NCI-H510A (cell line): ENCODE measurements at places on chromosomes 16 and 17.
A peak's percentile ranks its signal among the peaks of the same experiment; 100 is the strongest.

- DNase-seq = peak; percentile 24
Measured at GRCh38 chr17:48074322-48075081, 26.3 kb downstream of the NFE2L1 start.

DNA sequence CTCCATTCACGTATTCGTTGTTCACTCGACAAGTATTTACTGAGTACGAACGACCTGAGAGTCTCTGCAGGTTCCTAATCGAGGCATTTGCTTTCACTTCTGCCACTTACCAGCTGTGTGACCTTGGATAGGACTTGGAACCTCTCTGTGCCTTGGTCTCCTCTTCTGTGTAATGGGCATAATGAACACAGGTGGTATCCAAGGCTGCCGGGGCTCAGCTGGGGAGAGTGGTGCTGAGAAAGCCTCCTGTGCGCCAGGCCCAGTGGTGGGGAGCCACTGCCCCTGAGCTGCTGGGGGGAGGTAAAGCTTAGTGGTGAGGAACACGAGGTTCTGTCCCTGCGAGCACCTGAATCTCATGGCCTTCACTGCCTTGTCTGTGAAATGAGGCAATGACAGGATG lies 150.7 kb downstream of the IRF8 start:
- no peak for DNase-seq

DNA sequence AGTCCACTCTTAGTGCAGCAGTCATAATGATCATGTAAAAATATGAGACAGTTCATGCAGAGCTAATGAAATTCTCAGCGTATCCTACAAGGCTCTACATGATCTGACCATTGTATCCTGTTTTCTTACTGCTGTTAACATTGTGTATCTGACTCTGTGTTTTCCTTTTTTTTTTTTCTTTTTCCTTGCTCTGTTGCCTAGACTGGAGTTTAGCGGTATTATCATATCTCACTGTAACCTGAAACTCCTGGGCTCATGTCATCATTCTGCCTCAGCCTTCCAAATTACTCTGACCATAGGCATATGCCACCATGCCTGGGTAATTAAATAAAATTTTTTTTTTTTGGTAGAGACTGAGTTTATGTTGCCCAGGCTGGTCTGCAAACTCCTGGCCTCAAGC lies 12.1 kb downstream of the DUS2 start:
- DNase-seq = no peak

- no peak for DNase-seq
Measured at GRCh38 chr17:3712811-3713463, 10.8 kb upstream of the HASPIN start.

DNA sequence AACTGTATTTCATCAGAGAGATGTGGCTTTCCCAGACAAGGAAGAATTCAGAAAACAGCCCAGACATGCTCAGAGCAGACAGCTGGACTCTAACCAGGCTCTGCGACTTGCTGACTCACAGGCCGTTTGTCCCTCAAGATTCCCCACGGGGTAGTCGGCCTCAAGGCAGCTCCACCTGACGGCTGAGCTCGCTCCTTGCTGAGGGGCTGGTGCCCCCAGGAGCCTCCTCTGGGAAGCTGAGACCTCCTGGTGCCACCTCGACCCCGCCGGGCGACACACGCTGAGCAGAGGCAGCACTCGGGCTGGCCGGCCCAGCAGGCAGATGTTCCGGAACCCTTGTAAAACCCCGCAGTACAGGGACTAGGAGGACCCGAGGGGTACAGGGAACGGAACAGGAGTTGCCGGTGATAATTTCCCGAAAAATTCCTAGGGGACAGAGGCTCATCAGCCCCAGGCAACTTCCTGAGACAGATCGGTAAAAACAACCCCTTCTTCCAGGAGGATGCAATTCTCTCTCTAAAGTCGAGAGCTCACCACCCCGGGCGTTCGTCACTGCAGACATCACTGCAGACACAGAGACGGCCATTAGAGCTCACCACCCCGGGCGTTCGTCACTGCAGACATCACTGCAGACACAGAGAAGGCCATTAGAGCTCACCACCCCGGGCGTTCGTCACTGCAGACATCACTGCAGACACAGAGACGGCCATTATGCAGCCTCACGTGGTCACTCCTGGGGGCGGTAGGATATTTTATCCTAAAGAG lies 19.9 kb downstream of the RPH3AL start:
- DNase-seq = no peak

DNA sequence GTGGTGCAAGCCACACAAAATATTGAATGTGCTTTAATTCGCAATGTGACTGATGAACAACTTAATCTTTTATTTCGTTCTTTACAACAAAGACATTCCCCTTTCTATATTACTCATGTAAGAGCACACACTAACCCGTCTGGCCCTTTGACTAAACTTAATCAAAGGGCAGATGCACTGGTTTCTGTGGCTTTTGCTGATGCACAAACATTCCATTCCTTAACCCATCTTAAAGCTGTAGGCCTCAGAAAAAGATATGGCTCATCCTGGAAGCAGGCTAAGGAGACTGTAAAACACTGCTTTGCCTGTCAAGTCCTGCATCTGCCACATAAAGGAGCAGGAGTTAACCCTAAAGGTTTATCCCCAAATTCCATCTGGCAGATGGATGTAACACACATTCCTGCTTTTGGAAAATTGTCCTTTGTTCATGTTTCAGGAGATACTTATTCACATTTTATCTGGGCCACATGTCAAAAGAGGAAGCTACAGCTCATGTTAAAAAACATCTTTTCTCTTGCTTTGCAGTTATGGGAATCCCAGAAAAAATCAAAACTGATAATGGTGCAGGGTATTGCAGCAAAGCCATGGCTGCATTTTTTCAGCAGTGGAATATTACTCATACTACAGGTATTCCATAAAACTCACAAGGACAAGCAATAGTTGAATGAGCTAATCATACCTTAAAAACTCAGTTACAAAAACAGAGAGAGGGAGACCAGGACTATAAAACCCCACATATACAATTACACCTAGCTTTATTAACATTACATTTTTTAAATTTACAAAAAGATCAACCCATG lies 137.2 kb downstream of the AHSP start:
- DNase-seq = no peak

DNA sequence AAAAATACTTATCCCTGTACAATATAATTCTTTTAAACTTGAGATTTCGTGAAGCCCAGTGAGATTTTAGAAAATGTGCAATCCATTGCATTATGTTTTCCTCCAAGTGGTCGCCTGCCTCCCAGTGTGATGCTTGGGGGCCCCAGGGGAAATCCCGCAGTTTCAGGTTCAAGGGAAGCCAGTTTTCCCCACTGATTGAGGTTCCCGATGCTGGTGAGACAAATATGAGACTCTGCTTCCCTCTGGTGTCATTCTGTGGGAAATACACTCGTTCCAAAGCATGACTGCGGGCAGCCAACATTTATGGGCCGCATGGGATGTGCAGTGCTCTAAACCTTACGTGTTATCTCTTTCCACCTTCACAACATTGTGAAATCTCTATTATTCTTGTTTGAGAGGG lies 200.8 kb downstream of the PRKCB start:
- DNase-seq = no peak

GRCh38 chr17:57502022-57502421 lies 243.1 kb downstream of the CCDC182 start:
- DNase-seq = no peak

GRCh38 chr16:65576631-65577030 lies 454.8 kb upstream of the CDH11 start:
- DNase-seq = no peak

- DNase-seq = peak; percentile 81
Measured at GRCh38 chr17:6640536-6641246, at the start of the genes KIAA0753 and TXNDC17. Gene KIAA0753, minus strand, starts transcription at chr17:6640711. Its CDS starts 5,608 bp downstream, at chr17:6635103. Gene TXNDC17, plus strand, starts transcription at chr17:6641060. Its CDS starts 23 bp downstream, at chr17:6641083.

DNA sequence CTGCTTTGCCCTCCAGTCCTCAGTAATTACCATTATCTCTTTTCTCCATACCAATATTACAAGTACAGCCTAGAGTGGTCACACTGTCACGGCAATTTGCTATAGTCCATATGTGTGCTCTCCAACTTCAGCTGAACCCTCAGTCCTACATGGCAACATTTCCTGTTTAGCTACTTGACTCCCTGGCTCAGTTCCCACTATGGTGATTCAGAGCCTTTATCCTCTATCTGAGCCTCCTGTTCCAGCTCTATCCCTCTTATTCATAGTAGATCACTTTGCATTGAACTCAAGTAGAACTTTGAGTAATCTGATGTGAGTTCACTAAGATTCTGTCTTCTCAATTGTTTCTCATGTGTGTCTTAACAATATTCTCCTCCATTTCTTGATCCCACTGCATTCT lies 43.7 kb upstream of the GOSR1 start:
- DNase-seq = peak; percentile 59

DNA sequence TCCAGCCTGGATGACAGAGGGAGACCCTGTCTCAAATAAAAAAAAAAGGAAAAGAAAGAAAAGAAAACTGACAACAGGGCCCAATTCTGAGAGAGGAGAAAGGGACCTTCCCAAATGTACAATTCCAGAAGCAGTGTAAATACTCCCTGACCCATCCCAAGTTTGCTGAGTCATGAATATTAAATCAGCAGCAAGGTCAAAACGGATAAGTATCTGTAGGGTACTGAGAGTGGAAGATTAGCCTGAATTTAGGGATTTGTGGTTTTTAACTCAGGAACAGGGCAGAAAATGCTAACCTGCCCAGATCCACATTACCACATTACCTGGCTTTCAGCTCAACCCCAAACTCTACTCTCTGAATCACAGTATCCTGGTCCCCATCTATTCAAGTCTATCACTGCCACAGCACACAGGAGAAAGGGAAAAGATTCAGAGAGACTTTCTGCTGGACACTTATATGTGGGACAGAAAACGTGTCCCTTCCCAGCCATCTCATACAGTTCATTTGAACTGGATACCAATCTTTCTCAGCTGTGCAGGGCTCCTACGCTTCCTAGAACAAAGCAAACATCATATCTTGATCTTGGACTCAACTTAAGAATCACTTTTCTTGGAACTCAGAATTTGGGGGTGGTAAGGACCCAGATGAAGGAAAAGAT lies 2.9 kb downstream of the FXR2 start:
- no peak for DNase-seq

GRCh38 chr16:53855511-53855910 lies 151.6 kb downstream of the FTO start:
- DNase-seq = no peak

GRCh38 chr16:72844225-72844920 lies 203.6 kb downstream of the ZFHX3 start:
- DNase-seq = no peak

DNA sequence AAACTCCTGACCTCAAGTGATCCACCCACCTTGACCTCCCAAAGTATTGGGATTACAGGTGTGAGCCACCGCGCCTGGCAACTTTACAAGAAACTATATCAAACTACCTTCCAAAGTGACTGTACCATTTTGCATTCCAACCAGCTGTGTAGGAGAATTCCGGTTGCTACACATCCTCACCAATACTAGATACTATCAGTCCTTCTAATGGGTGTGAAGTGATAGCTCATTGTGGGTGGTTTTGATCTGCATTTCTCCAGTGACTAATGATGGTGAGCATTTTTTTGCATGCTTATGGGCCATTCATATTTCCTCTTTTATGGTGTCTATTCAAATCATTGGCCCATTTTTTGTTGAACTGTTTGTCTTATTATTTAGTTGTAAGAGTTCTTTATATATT lies 37.7 kb downstream of the SCNN1B start:
- DNase-seq = no peak

- DNase-seq = no peak
Measured at GRCh38 chr17:2060681-2061440, 6.0 kb downstream of the HIC1 start.

- no peak for DNase-seq
Measured at GRCh38 chr17:9824094-9824493, 1.6 kb upstream of the GLP2R start.
